Foreskin fibroblast (primary cell): ENCODE measurements at places on chromosomes 12 and 14.

DNA sequence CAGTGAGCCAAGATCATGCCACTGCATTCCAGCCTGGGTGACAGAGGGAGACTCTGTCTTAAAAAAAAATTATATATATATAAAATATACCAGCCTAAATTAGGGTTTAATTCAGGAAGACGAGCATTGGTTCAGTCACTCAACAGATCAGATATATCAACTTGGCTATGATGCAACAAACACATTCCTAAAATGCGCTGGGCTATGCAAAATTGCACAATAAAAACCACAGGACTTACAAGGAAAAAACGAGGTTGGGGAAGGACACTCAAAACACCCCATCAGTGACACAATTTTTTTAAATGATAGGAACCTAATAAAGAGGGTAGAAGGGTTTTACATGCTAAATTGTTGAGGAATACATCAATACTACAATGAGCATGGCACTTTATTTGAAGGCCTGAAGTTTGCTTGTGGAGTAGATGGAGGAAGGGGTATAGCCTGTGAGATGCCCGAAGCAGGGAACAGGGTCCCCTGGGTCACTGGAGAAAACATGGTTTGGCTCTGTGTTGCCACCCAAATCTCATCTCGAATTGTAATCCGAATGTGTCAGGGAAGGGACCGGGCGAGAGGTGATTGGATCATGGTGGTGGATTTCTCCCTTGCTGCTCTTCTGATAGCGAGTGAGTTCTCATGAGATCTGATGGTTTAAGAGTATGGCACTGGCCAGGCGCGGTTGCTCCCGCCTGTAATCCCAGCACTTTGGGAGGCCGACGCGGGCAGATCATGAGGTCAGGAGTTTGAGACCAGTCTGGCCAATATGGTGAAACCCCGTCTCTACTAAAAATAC is 71.2 kb downstream of the TNFAIP2 start:
- DNase-seq, result no peak

GRCh38 chr14:34300882-34301734 is 160.9 kb downstream of the SPTSSA start:
- peak; percentile 52 for DNase-seq

- peak; percentile 63 for DNase-seq
Measured at GRCh38 chr12:127400221-127400620, 866.7 kb upstream of the TMEM132C start.

- DNase-seq, result no peak
Measured at GRCh38 chr12:14650789-14651188, 45.6 kb downstream of the GUCY2C start.
